Stimulated activated CD4-positive, alpha-beta T cell treated with anti-CD3 and anti-CD28 coated beads, TNF-alpha, amount 100 ng/mL, for 24 hours (primary cell): ENCODE measurements at places on chromosomes 1 and 21.

- DNase-seq = no peak
These were observed 14.9 kb downstream of the ABCA4 start for GRCh38 chr1:94105957-94106529.

DNA sequence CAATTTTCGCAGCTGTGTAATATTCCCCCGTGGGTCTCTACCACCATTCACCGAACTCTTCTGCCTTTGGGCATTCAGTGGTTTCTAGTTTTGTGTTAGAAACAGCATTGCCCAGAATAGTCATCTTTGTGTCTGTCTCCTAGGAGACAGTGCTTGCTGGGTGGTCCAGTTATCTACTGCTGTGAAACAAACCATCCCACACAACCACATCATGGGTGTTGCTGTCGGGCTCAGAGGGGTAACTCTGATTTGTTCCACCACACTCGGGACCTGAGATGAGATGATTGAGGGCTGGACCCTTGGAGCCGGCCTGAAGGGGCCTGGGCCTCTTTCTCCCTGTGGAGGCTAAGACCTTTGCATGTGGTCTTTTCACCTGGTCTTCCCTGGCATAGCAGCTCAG, 427.2 kb upstream of the VAMP3 start:
- no peak for DNase-seq

DNA sequence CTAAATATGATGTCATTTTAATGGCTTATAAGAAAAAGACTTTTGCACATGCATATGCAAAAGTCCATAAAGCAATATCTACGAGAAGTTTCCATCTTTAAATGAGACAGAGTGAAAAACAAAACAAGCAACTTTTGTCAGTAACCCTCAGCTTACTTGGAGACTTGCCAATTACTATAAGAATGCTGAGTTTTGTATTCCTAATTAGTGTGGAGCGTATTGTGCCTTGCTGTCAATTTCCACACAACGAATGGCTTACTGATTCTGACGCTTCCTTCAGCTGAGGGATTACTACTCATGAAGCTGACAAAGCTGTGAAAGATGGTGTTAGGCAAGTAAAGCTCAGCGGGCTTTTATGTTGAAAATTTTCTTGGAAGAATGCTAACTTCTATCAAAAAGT, 440.4 kb upstream of the ADAMTS5 start:
- no peak for DNase-seq

GRCh38 chr1:43719063-43719462, 11.7 kb downstream of the ST3GAL3 start:
- DNase-seq = no peak

DNA sequence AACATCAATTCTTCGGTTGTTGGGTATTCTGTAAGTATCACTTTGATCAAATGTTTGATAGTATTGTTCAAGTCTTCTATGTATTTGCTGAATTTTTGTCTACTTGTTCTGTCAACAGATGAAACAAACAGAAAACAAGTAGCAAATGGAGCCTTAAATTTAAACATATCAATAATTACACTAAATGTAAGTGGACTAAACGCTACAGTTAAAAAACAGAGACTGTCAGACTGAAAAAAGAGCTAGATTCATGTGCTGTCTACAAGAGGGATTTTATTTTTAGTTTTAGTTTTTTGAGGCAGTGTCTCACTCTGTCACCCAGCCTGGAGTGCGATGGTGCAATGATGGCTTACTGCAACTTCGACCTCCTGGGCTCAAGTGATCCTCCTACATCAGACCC, 10.7 kb upstream of the RAD54L start:
- DNase-seq = no peak

GRCh38 chr1:3660704-3661103, 8.4 kb downstream of the TP73 start:
- DNase-seq = no peak

DNA sequence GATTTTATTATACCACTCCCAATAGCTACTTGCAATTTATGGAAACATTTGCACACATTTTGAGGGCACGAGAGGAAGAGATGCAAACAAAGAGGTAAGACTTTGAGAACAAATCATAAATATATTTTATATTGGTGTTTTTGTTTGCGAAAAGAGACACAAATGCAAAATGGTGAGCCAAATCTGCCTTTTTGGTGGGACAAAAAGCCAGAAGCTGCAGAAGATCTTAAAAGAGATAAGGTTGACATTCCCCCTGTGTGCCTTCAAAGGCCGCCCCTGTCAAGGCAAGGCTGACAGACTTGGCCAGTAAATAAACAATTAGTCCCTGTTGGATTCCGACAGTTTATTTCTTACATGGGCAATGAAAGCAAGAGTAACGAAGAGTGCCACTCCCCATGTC, 122.8 kb downstream of the LBR start:
- DNase-seq = no peak

DNA sequence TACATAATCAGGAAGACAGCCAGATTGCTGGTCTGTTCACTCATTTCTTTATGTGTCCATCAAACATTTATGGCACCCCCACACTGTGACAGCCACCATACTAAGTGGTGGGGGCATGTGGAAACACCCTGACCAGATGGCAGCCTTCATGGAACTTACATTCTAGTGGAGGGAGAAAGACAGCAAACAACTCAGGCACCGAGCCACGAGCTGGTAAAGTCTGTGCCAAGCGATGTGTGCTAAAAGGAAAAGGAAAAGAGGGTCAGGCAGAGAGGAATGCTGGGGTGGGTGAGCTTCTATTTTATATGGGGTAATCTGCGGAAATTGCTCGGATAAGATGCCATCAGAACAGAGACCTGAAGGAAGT, 33.2 kb upstream of the CD2 start:
- no peak for DNase-seq

GRCh38 chr1:36343651-36344394, 20.4 kb upstream of the EVA1B start:
- no peak for DNase-seq

DNA sequence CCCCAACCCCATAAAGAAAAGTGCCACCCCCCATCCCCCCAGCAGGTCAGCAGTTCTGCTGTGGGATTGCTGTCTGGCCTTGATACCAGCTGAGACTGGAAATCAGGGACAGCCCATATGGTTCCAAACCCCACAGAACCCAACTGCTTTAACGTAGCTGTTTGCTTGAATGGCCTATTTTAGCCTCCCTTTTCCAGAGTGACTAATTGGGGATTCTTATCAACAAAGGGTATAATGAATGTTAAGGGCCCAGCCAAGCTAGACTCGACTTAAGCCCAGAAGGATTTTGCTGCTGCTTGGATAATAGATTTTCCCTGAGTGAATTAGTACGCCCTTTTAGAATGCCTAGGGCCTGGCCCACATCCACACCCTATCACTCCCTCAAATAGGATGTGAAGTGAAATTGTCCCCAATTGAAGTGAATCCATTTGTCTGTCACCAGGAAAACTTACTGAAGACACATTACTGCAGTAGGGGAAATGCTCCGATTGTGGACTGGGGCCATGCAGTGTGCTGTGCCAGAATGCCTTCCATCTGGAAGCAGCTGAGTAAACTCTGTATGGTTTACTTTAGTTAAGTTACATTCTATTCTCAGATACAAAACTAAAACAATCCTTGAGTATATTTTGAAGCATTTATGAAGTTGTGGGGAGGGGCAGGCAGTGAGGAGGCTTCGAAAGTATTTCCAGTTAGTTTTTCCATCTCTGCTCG, 156.9 kb downstream of the DHRS3 start:
- no peak for DNase-seq

- peak; percentile 48 for DNase-seq
These were observed at the start of gene C1orf56 for GRCh38 chr1:151047591-151047924. Gene C1orf56 (plus strand): TSS chr1:151047751. CDS start chr1:151047848, 97 bp downstream.

DNA sequence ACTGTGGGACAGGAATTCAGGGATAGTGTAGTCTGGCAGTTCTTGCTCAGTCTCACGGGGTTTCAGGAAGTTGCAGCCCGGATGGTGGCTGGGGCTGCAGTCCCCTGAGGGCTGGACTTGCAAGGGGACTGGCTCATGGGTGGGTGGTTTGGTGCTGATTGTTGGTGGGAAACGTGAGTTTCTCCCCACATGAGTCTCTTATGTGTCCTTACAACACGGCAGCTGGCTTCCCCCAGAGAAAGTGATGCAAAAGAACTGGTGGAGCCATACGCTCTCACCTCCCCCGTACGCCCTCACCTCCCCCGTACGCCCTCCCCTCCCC, 64.9 kb downstream of the EVA1C start:
- DNase-seq = no peak
